Brain pericyte (primary cell): ENCODE measurements at places on chromosomes 7 and 10.

DNA sequence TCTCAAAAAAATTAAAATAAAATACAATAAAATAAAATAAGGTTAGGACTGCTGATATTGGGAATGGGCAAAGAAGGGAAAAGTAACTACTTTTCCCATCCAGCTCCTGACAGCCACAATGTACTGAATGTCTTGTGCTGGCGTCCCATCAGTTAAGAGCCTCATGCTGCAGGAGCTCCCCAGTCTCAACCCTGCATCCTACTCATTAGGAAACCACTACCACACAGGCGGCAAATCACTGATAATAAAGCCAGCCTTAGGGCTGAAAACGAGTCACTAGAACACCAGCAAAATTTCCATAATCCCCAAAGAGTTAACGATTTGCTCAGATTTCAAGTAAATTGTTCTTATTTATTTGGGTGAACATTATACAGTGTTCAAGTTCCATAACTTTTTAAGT, 4.3 kb downstream of the YWHAG start:
- no peak for DNase-seq

DNA sequence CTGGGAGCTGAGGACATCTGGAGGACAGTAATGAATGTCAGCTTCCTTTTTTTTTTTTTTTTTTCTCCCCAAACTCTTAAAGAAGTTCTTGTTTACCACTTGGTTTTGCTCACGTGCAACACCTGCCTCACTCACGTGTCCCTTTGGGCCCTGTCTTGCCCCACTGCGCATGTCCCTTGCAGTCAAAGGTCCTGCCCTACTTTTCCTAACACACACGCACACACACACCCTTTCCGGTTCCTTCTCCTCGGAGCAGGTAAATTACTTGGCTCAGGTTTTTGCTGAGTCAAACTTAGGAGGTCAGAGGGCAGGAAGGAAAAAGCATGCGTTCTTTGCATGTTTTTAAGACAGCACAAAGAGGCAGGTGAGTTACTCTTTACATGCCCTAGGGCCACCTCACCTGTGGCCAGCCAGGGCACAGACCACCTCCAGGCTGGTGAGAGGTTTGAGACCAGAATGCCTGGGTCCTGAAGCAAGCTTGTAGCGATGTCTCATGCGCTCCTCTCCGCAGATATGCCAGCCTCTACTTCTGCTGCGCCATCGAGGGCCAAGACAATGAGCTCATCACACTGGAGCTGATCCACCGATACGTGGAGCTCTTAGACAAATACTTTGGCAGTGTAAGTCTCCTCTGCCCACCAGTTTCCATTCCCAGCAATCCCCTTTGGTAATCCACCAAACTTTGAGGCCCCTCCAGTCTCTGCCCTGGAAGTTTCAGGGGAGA, 2.8 kb downstream of the AP1S1 start:
- DNase-seq: no peak

DNA sequence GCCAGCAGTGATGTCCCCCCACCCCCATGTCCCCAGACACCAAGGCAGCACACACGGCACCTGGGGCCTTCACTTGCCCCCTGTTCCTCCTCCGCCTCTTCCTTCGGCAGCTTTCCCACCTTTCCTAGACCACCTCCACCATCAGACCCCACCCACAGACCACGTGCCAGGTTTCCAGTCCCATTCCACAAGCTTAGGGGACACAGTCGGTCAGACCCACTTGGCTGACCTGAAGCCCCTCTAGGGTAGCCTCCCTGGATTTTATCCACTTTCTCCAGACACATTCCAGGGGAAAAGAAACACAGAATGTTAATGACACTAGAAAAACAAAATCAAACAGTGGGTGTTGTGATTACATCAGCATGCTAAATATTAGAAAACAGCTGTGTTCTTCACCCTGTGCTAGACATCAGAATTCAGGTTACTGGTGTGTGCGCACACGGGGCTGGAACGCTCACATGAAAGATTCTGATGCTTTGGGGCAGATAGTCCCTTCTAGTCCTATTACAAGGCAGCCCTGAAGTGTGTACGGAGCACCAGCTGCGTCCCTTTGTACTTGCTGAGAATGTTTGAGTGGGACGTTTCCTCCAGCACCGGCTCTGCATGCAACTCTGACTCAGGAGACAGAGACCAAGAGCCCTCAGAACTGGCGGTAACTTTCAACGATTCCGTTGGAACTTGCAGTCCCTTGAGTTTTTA, 75.5 kb upstream of the PPP2R2D start:
- DNase-seq: no peak

- DNase-seq: no peak
Measured at GRCh38 chr7:39240864-39241263, 263.2 kb downstream of the POU6F2 start.

GRCh38 chr10:132035476-132035875, 30.3 kb upstream of the JAKMIP3 start:
- no peak for DNase-seq

DNA sequence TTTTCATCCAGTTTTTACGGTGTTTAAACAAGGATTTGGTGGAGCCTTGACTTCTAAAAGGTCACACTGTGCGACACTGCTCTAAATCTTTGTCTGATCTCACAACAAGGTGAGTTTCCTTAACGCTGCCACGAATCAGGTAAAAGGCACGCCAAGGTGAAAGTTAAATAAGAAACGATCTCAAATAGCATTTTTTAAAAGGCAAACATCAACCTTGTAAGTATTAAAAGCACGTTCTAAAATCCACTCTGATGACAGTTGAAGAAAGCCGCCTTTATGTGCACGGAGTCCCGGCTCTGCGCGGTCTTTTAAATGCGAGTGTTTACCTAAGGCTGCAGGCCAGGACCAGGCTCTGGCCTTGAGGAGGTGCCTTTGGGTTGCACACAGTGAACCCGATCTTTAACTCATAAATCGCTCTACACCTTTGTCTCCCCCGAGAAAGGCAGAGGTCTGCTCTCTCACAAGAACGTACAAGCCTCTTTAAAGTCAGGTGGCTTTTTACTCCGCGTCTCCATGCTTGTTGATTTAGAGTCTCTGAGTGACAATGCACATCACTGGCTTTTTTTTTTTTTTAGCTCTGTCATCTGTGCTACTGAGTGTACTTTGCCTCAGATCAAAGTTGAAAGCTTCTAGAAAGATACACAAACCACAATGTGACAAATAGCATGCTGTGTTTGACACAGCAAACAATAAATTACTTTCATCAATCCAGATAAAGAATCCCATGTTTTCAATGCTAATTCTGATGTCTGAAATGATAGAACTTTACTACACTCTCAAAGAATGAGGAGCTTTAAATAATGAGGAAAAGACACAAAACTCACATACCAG, 25.9 kb upstream of the RNF32 start:
- no peak for DNase-seq

GRCh38 chr10:79380946-79381721, 33.9 kb downstream of the PPIF start:
- no peak for DNase-seq

- no peak for DNase-seq
Measured at GRCh38 chr7:140534743-140535142, 55.4 kb upstream of the MKRN1 start.

GRCh38 chr7:55369427-55370400, 4.6 kb downstream of the LANCL2 start:
- DNase-seq: peak; percentile 5

GRCh38 chr10:14579405-14579804, 195.3 kb downstream of the FAM107B start:
- DNase-seq: no peak

- DNase-seq: no peak
Measured at GRCh38 chr7:155463114-155463811, 5.3 kb downstream of the EN2 start.
